ENCODE measurements at places on chromosomes 1 and 21.
A peak's percentile ranks its signal among the peaks of the same experiment; 100 is the strongest.

- DNase-seq = peak; percentile 62
Measured at GRCh38 chr1:247347477-247348222, 16.0 kb upstream of the ZNF496 start.

DNA sequence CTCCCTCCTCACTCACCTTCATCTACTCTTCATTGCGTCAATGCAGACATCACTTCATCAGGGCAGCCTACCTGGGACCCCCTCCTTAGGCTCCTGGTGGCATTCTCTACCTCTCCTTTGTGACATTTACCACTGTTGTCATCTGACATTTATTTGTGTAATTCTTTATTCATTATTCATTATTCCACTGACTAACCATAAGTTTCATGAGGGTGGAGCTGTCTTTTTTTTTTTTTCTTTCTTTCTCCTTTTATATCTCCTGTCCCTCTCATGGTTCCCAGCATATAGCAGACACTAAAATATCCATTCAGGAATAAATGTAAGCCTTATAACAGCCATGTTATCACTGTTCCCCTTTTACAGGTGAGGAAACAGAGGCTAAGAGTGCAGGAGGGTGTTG is 126.8 kb downstream of the KAZN start:
- no peak for DNase-seq

- DNase-seq = peak; percentile 93
Measured at GRCh38 chr21:29219165-29219770, 79.5 kb upstream of the BACH1 start.

GRCh38 chr1:222457513-222457912 is 90.4 kb downstream of the HHIPL2 start:
- no peak for DNase-seq

DNA sequence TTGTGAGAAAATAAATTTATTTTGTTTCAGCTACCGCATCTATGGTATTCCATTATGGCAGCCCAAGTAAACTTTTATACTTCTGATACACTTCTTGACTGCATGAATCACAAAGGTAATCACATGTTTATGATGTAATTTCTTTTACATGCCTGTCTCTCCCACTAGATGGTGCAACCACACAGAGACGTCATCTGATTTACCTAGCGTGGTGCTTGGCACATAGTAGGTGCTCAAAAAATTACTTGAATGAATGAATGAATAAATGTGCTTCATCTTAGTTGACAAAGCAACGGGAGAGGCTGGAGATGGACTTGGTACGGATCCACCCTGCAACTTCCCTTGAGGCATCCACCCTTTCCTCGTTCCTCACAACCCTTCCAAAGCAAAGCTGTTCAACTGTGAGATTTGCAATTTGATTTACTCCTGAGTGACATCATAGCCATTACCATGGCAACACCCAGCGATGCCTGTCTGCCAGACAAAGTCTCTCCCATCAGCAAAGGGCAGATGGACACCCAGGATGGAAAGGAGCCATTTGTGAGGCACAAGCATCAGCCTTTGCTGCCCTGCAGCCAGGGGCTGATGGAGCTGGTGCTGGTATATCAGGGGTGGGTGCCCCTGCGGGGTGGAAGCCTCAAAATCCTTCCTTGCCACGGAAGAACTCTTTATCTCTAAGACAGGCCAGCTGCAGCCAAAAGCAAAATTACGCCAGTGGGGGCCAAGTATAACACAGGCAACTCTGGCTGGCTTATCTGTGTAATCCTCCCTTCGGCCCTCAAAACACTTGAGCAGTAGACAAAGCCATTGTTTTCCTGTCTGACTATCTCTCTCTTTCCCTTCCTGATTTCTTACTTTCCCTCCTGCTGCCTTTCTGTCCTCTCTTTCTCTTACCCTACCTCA is 18.9 kb upstream of the VWA5B1 start:
- no peak for DNase-seq

DNA sequence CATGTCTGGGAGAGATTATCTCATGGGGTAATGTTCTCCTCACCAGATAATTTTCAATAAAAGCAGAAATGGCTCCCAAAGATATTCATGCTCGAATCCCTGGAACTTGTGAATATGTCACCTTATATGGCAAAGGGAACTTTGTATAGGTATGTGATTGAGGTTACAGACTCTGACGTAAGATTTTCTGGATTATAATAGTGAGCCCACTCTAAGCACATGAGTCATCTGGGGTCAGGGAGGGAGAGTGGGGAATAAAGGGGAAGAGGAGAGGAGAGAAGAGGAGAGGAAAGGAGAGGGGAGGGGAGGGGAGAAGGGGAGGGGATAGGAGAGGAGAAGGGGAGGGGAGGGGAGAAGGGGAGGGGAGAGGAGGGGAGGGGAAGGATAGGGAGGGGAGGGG is 1193.9 kb downstream of the PLA2G4A start:
- DNase-seq = no peak

DNA sequence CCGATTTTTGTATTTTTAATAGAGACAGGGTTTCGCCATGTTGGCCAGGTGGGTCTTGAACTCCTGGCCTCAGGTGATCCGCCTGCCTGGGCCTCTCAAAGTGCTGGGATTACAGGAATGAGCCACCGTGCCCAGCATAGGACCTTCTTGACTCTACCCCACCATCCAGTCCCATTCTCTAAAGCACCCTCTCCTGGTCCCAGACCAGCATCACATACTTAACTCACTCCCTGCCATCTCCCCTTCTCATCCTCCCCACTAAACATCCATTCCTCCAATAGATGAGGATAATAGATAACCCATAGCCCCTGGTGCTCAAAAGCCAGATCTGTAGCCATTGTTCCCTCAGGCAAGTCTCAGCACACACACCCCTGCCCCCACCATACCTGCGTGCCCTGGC is 2.1 kb downstream of the ENTREP3 start:
- no peak for DNase-seq

DNA sequence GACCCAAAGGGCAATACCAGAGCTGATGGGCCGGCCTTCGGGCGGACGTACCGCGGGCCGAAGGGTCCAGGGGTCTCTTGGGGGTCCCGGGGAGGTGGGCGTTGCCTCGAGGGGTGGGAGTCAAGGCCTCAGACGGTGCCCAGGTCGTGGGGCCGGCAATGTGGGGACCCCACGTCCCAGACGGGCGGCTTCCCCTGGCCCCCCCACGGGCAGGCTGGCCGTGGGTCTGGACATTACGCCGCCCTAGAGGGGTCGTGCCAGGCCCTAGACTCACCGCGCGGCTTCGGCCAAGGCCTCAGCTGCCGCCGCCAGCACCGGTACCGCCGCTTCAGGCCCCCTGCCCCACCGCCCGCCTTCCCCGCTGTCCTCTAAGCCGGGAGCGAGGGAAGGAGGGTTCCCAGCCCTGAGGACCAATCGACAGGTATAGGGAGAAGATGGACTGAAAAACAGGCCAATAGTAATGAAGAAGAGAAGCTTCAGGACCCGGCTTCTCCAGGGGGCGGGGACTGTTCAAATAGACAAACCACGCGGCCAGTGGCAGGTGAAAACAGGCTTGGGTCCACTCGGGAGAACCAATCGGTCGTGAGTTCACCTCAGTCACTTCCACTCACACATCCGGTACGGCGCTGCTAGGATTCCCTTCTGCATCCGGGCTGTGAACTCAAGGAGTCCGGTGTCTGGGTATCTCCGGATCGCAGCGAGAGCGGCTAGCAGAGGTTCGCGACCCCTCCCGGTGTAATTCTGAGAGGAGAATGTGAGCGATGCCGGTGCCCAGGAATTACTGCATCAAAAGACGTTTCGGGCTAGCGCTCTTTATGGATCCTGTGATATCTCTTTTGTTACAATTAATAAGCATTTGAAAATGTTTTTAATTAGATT is at the start of gene MTOR:
Gene MTOR, minus strand, starts transcription at position 381 of the 879 bp plus-strand sequence. CDS start 3,142 bp downstream, outside the sequence.
- DNase-seq = peak; percentile 100

- DNase-seq = no peak
Measured at GRCh38 chr1:53274541-53275185, 36.3 kb upstream of the MAGOH start.

GRCh38 chr21:29245104-29245643 is 53.5 kb upstream of the BACH1 start:
- DNase-seq = peak; percentile 94

DNA sequence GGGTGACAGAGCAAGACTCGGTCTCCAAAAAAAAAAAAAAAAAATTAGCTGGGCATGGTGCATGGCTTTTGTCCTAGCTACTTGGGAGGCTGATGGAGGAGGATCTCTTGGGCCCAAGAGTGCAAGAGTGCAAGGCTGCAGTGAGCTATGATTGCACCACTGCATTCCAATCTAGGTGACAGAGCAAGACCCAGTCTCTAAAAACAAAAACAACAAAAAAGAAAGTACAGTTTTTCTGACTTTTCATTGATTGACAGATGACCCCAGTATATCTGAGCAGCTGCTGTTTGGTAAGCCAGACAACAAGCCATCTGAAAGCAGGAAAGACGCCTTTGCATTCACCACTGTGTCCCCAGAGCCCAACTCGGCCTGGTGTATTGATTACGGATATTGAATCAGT is 10.9 kb upstream of the DPT start:
- DNase-seq = no peak

GRCh38 chr1:49351768-49352167 is 575.1 kb upstream of the BEND5 start:
- DNase-seq = no peak

DNA sequence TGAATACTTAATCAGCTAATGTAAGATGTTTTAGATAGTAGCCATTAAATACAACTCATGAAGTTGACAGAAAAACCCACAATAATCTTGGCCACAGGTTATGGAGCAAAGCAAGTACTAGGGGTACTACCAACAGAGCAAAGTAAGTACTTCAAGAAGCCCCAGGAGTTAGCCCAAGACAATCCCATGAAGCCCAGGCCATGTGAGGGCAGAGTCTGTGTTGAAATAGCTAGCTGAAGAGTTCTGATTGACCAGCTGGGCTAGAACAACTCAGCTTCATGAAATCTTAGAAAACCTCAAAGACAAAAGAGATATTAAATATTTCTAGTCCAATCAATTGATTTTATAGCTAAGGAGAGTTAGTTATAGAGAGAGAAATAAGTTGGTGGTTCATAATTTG is 212.9 kb upstream of the HOOK1 start:
- DNase-seq = no peak

GRCh38 chr1:54808443-54809207 is 7.5 kb upstream of the TTC22 start:
- no peak for DNase-seq

GRCh38 chr1:155968670-155969069 is 9.7 kb downstream of the ARHGEF2 start:
- DNase-seq = no peak

DNA sequence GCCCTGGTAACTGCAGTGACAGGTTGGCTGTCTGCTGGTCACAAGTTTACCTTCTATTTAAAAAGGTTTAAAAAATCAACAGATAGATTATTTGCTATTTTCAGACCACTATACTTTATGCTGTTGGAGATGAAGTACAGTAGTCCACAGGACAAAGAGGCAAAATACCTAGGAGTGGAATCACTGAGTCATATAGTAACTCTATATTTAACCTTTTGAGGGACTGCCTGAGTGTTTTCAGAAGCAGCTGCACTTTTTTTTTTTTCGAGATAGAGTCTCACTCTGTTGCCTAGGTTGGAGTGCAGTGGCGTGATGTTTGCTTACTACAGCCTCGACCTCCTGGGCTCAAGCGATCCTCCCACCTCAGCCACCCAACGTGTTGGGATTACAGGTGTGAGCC is 11.7 kb downstream of the CNIH4 start:
- DNase-seq = no peak

GRCh38 chr1:164180824-164181223 is 378.2 kb upstream of the PBX1 start:
- DNase-seq = no peak

GRCh38 chr1:169724168-169724567 is 9.7 kb downstream of the SELE start:
- DNase-seq = no peak

DNA sequence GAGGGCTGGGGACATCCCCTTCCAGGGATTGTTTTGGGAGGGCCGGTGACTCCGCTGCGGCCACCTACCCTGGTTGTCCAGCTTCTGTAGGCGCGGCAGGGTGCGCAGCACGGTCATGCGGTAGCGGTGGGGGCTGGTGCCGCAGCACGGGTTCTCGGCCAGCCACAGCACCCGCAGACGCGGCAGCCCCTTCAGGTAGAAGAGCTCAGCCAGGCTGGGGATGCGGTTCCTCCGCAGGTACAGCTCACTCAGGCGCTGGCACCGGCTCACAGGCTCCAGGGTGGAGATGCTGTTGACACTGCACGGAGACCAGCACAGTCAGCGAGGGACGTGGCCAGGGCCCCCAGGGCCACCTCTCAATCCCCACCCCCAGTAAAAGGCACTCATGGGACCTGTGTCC is 6.2 kb downstream of the CFAP410 start:
- DNase-seq = no peak

DNA sequence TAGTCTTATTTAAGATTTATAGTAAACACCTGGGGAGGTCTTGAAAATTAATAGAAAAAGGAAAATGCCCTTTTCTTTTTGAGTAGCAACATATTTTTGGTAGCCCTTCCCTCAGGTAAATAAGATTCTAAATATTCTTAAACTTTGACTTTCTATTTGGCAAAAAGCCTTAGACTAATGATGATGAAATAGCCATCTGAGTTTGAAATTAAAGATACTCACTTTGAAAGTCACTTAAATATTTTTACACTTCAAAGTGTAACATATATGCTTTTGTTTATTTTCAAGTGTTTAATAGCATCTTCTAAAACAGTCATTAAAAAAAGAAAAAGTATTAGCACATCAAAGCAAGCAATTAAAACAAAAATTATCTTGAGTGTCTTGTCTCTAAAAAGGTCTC is 135.1 kb downstream of the NEK7 start:
- no peak for DNase-seq

DNA sequence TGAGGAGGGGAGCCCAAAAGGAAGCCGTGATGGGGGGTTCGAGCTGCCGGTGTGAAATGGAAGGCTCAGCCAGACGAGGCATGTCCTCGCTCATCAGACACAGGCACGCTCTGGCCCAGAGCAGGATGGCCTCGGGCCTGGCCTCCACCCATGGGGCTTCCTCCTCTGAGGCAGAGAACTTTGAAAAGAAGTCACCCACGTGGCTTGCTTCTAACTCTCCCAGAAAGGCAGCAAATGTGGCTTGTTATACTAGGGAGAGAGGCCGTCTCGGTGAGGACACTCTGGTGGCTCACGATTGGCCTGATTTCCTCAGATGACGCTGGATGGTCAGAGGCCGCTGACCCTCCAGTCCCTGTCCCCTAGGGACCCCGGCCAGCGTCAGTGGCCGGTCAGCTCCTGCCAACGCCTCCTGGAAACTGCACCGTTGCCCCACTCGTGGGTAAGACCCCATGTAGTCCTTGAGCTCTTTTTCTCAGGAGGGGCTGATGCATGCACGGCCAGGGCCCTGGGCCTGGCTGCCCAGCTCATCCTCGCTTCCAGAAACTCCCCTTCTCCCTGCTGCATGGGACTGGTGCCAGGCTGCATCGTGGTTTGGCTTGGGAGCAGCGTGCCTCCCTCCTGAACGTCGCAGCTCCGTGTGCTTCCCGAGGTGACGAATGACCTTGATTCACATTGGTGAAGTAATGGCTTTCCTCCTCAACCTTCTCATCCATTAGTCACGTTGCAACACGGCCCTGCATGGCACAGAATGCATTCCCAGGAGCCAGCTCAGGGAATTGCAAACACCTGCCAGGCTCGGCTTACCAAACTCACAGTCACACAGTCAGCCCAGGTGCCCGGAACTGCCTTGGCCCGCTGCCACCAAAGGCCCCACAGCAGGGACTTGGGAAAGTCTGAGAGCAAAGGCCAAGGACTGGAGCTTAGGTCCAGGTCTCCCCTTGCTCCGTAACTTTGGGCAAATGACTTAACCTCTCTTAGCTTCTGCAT is 58.8 kb downstream of the TOMM20 start:
- DNase-seq = no peak

Data from inflammatory macrophage treated with lipopolysaccharide for 4 hours (primary cell).